ENCODE measurements at places on chromosomes 7 and 10.
A peak's percentile ranks its signal among the peaks of the same experiment; 100 is the strongest.

- peak; percentile 39 for DNase-seq
Measured at GRCh38 chr10:79444199-79445119, 965 bp downstream of the ZCCHC24 start.

GRCh38 chr10:104350127-104350635 is 3.5 kb upstream of the CFAP58 start:
- DNase-seq, result no peak

- no peak for DNase-seq
Measured at GRCh38 chr10:27072436-27073114, 27.7 kb downstream of the ANKRD26 start.

- DNase-seq, result no peak
Measured at GRCh38 chr7:107364787-107365186, 105.1 kb upstream of the GPR22 start.

GRCh38 chr10:74034301-74034700 is 36.4 kb downstream of the VCL start:
- no peak for DNase-seq

GRCh38 chr10:122255509-122256301 is 15.4 kb upstream of the BTBD16 start:
- DNase-seq, result no peak

DNA sequence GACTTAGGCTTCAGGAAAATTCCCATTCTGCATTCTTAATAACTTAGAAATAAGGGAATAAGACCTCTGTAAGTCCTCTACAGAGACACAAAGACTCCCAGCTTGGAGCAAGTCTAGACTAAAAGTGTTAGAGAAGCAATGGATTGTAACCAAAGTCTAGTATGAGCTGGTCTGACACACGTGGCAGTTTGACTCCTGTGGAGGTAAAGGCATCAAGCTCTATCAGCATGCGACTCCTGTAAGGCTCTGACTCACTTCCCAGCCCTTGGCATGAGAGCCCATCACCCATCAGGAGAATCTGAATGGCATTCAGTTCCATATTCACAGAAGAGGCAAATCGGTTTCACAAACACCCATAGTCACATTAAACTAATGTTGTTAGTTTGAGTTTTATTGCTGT is 4.4 kb upstream of the VSTM4 start:
- no peak for DNase-seq

DNA sequence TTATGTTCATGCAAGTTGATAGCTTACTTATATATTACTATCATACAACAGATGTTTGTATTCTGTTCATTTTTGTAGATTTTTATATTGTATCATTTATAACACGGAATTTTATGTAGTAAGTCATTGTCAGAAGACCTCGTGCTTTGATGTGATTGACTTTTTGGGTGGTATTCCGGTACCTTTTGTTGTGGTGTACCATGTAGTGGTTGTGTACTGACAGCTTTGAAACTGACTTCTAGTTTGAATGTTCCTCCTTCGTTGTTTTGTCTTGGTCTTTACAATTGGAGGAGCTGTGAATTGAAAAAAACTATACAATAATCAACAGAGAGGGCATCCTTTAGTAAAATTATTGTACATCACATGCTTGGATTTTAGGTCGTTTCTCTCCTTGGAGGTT is 61.5 kb downstream of the WAC start:
- no peak for DNase-seq

- DNase-seq, result no peak
Measured at GRCh38 chr7:29877196-29877595, 70.9 kb downstream of the WIPF3 start.

DNA sequence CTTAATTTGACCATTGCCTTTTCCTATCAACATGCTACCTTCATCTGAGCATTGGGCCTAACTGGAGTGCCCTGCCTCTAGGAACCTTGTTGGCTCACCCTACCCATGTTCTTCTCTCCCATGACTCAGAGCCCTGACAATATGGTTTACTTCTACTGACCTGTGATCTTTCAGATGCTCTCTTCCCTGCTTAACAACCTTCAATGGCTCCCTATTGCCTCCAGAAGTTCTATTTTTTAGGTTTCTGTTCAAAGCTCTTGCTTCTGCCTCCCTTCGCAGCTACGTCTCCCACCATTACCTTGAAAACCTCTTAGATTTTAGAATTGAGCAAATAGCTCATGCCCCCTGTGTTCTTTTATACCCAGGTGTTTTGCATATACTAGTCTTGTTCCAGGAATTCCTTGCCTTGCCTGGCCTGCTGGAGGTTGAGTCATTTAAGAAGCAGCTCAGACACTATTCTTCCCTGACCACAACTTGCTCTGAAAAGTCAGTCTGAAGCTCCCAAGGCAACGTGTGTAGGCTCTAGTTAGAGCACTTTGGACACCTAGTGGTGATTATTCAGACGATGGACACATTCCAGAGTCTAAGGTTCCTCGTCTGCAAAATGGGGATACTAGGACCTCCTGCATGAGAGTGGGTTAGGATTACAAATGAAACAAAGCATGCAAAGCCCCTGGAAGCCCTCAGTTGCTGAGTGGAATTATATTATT is 64.4 kb upstream of the EMX2 start:
- no peak for DNase-seq

DNA sequence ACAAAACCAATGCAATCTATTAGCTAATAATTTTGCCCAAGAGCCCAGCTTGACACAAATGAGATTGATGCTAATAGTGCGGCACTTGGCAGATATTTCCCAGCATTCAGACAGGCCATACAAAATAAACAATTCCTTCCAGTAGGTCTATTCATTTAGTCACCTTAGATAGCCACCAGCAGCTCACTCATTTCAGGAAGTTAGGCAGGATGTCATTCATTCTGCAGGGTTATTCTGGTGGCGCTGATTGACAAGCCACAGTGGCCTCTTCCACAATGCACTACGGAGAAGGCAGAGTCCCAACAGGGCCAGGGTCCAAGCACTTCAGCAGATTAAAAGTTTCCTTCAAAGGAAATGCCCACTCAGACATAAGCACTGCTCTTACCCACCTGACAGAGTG is 55.8 kb downstream of the PIK3AP1 start:
- DNase-seq, result no peak

- no peak for DNase-seq
Measured at GRCh38 chr10:103504181-103504783, 10.8 kb downstream of the NEURL1 start.

DNA sequence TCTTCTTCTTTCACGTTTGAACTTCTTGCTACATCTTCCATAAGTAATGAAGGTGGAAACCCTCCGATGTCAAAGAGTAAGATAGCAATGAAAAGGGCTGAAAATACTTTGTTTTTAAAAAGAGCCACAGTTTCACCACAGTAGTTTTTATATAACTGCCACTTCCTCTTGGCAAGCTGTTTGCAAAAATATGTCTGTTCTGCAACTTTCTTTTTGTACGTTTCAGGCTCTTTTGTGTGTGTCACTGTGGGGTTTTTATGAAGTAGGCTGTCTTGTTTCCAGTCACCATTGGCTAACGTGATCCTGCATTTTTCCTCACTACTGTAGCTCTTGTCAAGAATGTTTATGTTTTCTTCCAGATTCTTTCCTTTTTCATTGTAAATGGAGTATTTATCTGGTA is 55.6 kb downstream of the SLC16A9 start:
- no peak for DNase-seq

DNA sequence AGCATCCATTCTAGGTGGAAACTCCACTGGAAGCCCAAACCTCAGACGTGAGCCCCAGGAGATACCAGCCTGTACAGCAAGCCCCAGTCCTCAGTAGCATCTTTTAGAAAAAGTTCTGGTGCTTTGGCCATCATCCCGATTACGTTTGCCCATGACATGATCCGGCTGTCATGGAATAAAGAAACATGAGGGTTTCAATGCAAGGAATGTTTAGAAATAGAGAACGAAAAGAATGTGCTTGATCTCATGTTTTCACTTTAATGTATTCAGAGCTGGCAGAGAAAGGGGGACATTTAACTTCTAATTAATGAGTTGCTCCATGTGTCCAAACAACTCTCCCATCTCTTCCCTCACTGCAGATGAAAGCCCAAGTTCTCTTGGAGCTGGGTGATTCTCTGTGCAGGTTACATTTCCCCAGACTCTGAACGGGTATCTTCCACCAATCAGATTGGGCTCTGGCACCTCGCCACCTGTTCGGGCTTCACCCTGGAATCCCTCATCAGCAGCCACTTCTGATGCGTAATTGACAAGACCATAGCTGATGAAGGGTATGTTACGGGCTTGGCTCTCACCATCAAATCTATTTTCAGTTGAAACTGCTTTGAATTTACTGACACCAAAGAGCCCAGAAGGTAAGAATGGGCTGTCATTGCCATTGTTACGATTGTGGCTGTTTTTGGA is 165.3 kb downstream of the PLXNA4 start:
- DNase-seq, result no peak

DNA sequence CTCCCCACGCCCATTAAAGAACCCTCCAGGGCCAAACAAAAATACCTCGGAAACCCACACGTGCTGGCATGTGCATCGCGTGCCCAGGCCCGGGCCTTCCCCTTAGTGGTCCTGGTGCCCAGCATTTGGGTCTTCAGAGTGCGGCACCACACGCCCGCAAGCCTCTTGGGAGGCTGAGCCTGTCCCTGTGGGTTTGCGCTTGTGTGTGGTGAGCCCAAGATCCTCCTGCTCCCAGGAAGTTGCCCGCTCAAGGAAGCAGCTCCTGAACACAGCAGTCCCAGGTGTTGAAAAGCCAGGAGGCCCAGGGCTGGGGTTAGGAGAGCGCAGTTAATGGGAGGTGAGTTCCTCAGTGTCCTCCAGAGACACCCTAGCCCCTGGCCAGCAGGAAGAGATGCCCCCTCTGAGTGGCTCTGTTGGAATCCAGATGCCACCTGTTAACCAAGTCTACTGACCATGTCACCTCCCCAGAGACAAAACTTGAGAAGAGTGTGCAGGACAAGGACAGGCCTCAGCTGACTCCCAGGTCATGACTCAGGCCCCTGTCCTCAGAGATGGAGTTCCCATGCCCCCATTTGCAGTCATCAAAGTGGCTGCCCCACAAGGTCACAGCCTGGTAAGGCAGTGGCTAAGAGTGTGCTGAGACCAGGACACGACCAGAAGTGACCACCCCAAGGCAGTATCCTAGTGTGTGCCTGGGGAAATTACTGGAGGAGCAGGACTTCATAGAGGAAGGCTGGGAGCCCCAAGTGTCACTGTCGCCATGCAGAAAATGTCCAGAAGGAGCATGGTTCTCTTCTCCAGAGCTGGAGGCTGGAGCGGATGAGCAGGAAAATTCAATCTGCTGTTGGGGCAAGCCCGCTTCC is 5.2 kb downstream of the FZD9 start:
- no peak for DNase-seq

DNA sequence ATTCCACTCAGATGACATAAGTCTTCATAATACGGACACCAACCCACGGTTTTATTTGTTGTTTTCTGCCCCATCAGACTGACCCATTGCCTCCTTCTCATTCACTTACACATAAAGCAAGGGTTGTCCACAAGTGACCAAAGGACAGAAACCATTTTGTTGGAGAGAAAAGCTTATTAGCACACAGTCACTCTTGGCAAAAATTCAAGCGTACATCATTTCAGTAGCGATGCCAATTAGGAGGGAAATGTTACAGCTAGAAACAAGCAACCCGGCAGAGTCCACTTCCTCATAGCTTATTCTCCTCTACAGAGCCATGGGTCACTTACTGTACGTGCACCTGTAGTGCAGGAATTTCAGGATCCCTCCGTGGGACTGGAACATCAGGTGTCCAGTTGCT is 23.0 kb downstream of the ABLIM1 start:
- no peak for DNase-seq

DNA sequence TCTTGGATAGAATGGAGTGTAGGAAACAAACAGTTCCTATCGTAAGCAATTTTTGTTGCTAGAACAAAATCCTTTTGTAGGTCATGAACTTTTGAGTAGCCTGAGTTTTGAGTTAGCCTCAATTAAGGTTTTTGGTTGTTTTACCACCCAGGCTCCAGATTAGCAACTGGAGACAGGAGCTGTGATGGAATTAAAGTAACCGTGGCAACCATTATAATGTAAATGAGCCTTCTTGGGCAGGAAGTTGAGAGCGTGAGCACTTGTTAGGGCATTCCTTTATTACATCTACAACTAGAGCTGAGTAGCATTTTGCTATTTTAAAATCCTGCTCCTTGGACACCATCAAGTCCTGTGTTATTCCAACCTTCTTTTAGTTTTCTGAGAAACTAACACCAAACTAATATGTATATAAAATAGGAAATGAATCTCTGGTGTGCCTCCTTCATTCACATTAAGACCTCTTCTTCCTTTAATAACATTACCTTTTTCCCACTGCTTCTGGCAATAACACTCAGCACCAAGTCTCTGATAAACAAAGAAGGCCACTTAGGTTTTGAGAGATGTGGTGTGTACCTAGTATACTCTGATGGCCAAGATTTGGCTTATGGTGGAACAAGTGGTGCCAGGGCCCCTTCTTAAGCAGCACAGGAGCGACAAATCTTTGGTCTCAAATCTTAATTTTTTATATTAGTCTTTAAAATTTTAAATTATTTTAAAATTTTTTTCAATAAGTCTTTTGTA is 34.0 kb downstream of the AHCYL2 start:
- DNase-seq, result no peak

DNA sequence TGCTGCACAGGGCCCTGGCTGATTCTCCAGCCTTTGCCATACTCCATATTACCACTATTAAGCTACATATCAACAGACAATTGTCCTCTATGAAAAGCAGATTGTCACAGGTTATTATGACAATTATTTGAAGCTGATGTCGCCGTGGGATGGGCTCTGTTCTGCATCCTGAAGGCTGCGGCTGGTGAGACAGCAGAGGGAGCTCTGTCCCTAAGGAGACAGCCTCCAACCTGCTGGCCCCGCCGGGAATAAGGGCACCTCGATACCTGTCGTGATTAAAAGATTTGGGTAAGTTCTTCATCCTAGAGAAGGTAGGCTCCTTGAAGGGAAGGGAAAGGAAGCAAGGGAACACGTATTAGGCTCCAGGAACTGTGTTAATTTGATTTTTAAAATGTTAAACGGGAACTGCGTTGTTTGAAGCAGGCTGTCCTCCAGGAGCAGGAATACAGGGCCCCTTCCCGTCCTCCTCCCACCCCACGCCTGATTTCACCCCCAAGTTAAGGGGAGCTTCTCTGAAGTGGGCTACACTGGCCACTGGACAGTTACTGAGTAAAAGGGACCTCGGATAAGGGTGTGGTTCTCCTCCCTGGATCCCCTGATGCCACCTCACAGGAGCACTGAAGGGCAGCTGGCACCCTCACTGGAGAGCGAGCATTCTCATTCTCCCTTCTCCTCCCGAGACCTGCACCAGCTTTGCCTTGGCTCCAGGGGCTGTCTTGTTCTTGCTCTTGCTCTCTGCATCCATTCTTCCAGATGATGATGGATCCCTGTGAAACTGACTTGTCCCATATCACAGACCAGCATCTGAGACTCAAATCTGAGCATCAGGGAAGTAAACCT is 11.8 kb upstream of the TIAL1 start:
- DNase-seq, result no peak

- DNase-seq, result no peak
Measured at GRCh38 chr10:21604651-21605050, 70.6 kb downstream of the MLLT10 start.

- no peak for DNase-seq
Measured at GRCh38 chr7:926061-927030, 28.1 kb downstream of the ADAP1 start.

- no peak for DNase-seq
Measured at GRCh38 chr7:132276234-132276630, 300.0 kb downstream of the PLXNA4 start.

- DNase-seq, result no peak
Measured at GRCh38 chr7:128837521-128837921, 7.3 kb downstream of the FLNC start.

GRCh38 chr7:11819947-11820346 is 12.1 kb downstream of the THSD7A start:
- no peak for DNase-seq

- no peak for DNase-seq
Measured at GRCh38 chr7:155963356-155963755, 151.1 kb upstream of the SHH start.

All from activated gamma-delta T cell (primary cell).